IPS DF 6.9 (cell line): ENCODE measurements at places on chromosomes 1 and 21.

- H3K27ac ChIP-seq: no peak overlapping the region
- H3K4me3 ChIP-seq: no peak overlapping the region
- no peaks in the 10 kb centered on the region for H3K27me3 ChIP-seq
- H3K4me1 ChIP-seq: no peaks in the 10 kb centered on the region; the same call in 1 of the 2 replicates
These were observed 63.0 kb downstream of the NR5A2 start for GRCh38 chr1:200090252-200091159.

- H3K36me3 ChIP-seq: no peaks in the 10 kb centered on the region
- DNase-seq: no peak
- no peaks in the 10 kb centered on the region for H3K27me3 ChIP-seq
- H3K4me3 ChIP-seq: no peak overlapping the region
- no peak overlapping the region for H3K27ac ChIP-seq
These were observed 151.9 kb downstream of the TNFSF18 start for GRCh38 chr1:172898866-172899265.

DNA sequence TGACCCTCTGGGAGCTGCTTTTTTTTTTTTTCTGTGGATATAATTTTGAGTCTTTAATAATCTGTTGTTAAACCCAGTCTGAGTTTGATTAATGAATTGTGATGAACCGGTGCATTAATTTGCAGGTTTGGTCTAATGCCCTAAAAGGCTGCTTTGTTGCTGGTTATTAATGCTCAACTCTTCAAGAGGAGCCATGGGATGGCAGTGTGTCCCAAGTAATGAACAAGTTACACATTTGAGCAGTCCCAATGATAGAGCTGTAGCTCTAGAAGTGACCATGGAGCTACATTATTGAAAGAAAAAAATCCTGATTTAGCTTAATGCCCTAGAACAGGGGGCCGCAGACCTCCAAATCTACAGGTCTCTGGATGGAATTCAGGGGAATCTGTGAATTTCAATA, 53.1 kb downstream of the RWDD3 start:
- no peaks in the 10 kb centered on the region for H3K4me1 ChIP-seq
- H3K27me3 ChIP-seq: no peaks in the 10 kb centered on the region
- no peaks in the 10 kb centered on the region for H3K36me3 ChIP-seq
- no peak for DNase-seq
- no peak overlapping the region for H3K4me3 ChIP-seq

GRCh38 chr21:25280061-25280460, 327.2 kb downstream of the MRPL39 start:
- H3K27me3 ChIP-seq: no peaks in the 10 kb centered on the region
- H3K4me3 ChIP-seq: no peak overlapping the region
- DNase-seq: no peak
- no peaks in the 10 kb centered on the region for H3K4me1 ChIP-seq

DNA sequence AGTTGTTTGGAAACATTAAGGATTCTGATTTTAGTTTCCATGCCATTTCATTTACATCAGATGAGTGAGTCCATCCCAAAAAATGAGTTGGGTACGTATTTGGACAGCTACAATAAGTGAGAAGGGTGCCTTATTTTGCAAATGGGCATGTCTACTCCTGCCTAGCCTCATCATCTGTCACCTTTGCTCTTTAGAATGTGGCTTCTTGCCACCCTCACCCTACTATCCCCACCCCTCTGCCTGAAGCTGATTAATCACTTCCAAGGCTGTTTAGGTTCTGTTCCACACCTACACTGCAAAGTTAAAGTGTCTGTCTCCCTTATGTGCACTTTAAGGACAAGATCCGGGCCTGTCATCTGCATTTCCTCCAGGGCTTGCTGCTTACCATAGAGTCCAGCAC, 61.2 kb downstream of the ST6GALNAC5 start:
- H3K4me3 ChIP-seq: no peak overlapping the region
- H3K4me1 ChIP-seq: no peaks in the 10 kb centered on the region
- no peak for DNase-seq
- no peaks in the 10 kb centered on the region for H3K27me3 ChIP-seq

GRCh38 chr1:169483500-169483966, 2.2 kb downstream of the SLC19A2 start:
- no peak overlapping the region for H3K27ac ChIP-seq
- DNase-seq: no peak
- no peaks in the 10 kb centered on the region for H3K36me3 ChIP-seq
- no peak overlapping the region for H3K4me3 ChIP-seq
- peaks cover 2% of the 10 kb centered on the region; the same call in 1 of the 2 replicates for H3K4me1 ChIP-seq
- no peaks in the 10 kb centered on the region for H3K27me3 ChIP-seq

GRCh38 chr1:151007853-151008243, 401 bp upstream of the PRUNE1 start:
- H3K4me3 ChIP-seq: no peak overlapping the region
- no peak overlapping the region for H3K27ac ChIP-seq
- peaks cover 2% of the 10 kb centered on the region; the same call in 1 of the 2 replicates for H3K4me1 ChIP-seq
- H3K27me3 ChIP-seq: no peaks in the 10 kb centered on the region
- no peaks in the 10 kb centered on the region for H3K36me3 ChIP-seq

DNA sequence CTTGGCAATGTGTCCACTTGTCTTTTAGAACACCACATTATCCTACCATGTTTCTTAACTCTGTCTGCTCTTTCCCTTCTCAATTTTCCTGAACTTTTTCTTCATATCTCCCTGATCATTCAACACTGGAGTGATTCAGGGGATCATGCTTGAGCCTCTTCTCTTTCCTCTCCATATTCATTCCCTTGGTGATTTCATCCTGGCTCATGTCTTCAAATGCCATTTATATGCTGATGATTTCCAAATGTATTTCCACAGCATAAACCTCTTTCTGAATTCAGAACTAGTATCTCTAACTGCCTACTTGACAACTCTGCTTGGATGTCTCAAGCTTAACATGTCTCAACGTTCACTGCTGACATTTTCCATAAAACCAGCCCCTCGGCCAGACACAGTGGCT, 8.5 kb upstream of the IVL start:
- no peak overlapping the region for H3K4me3 ChIP-seq
- H3K27me3 ChIP-seq: no peaks in the 10 kb centered on the region
- no peaks in the 10 kb centered on the region for H3K36me3 ChIP-seq
- DNase-seq: no peak

DNA sequence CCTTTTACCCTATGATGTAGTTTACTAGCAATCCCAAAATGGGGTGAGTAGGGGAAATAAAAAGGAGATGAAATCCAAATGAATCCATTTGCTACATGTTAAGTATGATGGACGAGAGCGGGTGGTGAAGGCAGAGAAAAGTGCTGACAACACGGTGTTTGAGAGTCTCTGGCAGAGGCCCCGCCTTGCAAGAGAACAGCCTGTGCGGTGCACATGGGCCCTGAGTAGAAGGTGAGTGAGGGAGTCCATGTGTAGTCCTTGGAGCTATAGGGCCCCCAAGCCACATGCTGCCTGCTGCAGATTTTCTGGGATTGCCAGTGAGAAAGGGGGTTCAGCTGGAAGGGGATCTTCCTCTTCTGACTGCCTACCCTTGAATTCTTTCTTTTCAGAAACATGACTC, 177.1 kb downstream of the TNR start:
- H3K27me3 ChIP-seq: no peaks in the 10 kb centered on the region; the same call in 1 of the 2 replicates
- no peaks in the 10 kb centered on the region for H3K36me3 ChIP-seq
- H3K4me1 ChIP-seq: peaks cover 6% of the 10 kb centered on the region; the same call in 1 of the 2 replicates
- H3K27ac ChIP-seq: no peak overlapping the region

GRCh38 chr1:168373869-168374268, 93.2 kb downstream of the TBX19 start:
- no peak overlapping the region for H3K4me3 ChIP-seq
- H3K4me1 ChIP-seq: no peaks in the 10 kb centered on the region
- no peaks in the 10 kb centered on the region for H3K27me3 ChIP-seq
- no peak for DNase-seq
- H3K27ac ChIP-seq: no peak overlapping the region

GRCh38 chr1:185050823-185051451, 5.6 kb downstream of the RNF2 start:
- H3K4me3 ChIP-seq: no peak overlapping the region
- H3K27me3 ChIP-seq: no peaks in the 10 kb centered on the region
- H3K27ac ChIP-seq: no peak overlapping the region
- H3K4me1 ChIP-seq: peaks cover 1% of the 10 kb centered on the region
- DNase-seq: no peak

DNA sequence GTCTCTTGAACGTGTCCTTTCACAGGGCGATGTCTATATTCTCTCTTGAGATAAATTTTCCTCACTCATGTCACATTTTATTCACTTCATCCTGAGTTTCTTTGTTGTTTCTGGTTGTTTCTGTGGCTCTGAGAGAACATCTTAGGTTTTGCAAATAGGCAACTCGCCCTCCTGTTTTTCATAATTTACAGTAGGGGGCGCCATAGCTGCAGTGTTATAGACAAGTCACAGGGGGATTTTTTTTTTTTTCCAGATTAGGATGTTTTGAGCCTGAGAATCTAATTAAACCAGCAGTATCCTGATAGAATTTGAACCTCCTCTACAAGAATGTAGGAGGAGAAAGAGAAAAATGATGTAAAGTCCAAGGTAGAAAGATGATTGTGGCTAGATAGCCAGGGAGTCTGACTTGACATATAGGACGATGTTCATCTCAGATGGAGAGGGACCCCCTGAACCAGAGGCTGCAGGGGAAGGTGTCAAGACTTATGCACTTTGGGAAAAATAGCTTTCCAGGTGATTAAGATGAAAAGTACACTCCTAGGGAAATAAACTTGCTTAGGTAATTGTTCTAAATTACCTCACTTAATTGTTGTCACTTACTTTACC, 76.3 kb downstream of the ZP4 start:
- H3K4me1 ChIP-seq: no peaks in the 10 kb centered on the region
- H3K4me3 ChIP-seq: no peak overlapping the region

DNA sequence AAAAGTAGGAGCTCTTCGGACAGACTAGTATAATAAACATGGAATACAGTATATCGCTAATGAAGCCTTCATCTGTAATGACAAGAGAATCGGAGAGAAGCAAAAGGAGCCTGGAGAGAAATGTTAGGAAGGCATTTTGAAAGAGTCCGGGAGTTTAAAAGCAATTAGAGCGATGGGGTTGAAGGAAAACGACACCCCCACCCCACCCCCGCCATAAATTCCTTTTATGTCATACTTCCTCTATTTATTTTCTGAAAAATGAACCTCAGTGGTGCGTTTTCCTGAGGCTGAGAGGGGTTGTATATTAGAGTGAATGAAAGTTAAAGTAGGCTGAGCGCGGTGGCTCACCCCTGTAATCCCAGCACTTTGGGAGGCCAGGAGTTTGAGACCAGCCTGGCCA, 635 bp upstream of the APH1A start:
- H3K36me3 ChIP-seq: peaks cover 11% of the 10 kb centered on the region
- H3K27me3 ChIP-seq: no peaks in the 10 kb centered on the region
- H3K4me1 ChIP-seq: peaks cover 2% of the 10 kb centered on the region; the same call in 1 of the 2 replicates
- peak overlapping the region; percentile 20; the same call in 1 of the 2 replicates for H3K4me3 ChIP-seq

DNA sequence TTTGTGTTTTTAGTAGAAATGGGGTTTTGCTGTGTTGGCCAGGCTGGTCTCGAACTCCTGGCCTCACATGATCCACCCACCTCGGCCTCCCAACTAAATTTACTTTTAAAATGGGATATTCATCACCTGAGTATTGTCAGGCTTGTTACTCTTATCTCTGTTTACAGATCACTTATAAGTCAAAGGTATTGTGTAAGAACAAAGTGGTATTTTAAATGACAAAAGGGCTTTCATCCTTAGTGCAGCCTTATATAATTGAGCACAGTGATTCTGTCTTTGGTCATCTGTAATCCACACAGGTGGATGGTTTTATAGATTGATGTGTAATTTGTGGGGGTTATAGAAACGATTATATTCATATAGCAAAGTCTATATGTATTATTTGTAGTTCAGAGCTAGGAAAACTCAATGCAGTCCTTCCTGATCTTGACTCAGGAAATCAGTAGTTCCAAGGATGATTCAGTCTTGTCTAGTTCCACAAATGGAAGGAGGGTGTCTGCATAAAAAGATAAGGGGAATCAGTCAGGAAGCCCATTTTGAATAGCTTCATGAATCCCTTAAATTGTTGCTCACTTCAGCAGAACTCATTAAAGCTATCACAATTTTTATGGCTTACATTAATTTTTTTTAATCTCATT, 34.6 kb downstream of the STXBP3 start:
- H3K27me3 ChIP-seq: no peaks in the 10 kb centered on the region
- peaks cover 6% of the 10 kb centered on the region for H3K36me3 ChIP-seq
- H3K4me1 ChIP-seq: no peaks in the 10 kb centered on the region
- DNase-seq: no peak
- no peak overlapping the region for H3K27ac ChIP-seq

GRCh38 chr21:44337941-44338895, 972 bp downstream of the CFAP410 start:
- no peaks in the 10 kb centered on the region; the same call in 1 of the 2 replicates for H3K36me3 ChIP-seq
- no peaks in the 10 kb centered on the region for H3K27me3 ChIP-seq
- no peak overlapping the region for H3K27ac ChIP-seq
- H3K4me1 ChIP-seq: no peaks in the 10 kb centered on the region; the same call in 1 of the 2 replicates
- H3K4me3 ChIP-seq: peak overlapping the region; percentile 32; the same call in 1 of the 2 replicates

DNA sequence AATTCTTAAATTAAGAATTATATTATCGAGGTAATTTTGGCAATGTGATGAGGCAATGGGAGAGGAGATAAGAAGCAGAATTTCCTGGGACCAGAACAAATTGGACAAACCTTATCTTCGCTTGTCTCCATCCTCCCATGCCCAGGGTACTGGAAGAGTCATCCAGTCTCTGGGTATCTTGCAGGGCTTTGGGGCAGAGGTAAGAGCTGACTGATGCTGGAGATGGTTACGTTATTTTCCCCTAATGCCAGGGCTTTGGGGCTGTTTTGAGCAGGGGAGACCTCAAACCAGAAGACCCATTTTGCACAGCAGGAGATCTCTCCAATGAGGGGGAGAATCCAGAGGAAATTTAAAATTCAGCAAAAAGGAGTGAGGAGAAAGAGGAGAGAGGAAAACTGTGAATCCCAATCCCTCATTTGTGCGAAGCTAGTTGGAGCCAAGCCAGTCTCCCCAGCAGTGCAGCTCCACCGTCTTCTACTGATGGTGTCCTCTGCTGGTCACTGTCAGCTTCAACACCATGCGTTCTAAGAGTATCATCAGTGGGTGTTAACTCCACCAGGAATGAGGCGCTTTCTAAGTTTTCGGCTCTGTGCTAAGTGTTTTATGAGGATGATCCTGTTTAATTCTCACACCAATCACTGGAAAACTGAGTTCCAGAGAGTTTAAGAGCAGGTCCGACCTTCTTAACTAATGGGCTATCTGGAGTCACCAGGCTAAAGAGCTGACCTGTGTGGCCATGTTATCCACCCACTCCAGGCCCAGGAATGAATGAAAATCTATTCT, 86.8 kb upstream of the CD34 start:
- no peak overlapping the region for H3K4me3 ChIP-seq
- H3K27me3 ChIP-seq: no peaks in the 10 kb centered on the region
- peak; percentile 70 for DNase-seq
- no peak overlapping the region for H3K27ac ChIP-seq
- no peaks in the 10 kb centered on the region for H3K36me3 ChIP-seq

- H3K4me1 ChIP-seq: no peaks in the 10 kb centered on the region
- H3K27ac ChIP-seq: no peak overlapping the region
- no peak overlapping the region for H3K4me3 ChIP-seq
These were observed 2.2 kb upstream of the C1orf162 start for GRCh38 chr1:111471538-111471937.

DNA sequence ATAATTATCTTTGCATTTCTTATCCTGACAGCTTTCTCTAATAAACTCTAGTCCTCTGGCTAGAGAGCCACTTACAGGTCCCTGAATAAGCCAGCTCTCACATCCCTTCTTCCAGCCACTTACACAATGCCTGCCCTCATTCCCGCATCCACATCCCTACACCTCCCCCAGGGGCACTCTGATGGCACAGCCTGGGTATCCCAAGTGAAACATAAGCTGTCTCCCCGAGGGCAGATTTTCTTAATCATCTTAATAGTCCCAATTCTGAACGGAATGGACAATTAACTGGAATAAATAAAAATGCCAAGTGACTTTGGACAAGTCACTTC, 4.9 kb downstream of the RHOC start:
- H3K27ac ChIP-seq: no peak overlapping the region
- peaks cover 14% of the 10 kb centered on the region for H3K4me1 ChIP-seq
- DNase-seq: no peak
- peaks cover 13% of the 10 kb centered on the region for H3K36me3 ChIP-seq
- no peaks in the 10 kb centered on the region for H3K27me3 ChIP-seq
